ENCODE measurements at places on chromosomes 16 and 17.

DNA sequence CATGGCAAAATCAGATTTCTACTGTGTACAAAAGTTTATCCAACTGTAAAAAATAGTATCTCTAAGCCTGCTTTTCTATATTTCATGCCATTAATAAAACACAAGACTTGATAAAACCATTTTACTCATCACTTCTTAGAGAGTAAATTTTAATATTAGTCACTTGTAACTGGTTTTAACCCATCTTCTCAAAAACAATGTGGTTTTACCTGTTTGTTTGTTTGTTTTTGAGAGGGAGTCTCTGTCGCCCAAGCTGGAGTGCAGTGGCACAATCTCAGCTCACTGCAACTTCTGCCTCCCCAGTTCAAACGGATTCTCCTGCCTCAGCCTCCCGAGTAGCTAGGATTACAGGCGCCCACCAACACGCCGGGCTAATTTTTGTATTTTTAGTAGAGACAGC is 32.1 kb downstream of the UBE2G1 start:
- no peak for DNase-seq

GRCh38 chr17:35001549-35001948 is 21.2 kb downstream of the LIG3 start:
- DNase-seq: no peak

DNA sequence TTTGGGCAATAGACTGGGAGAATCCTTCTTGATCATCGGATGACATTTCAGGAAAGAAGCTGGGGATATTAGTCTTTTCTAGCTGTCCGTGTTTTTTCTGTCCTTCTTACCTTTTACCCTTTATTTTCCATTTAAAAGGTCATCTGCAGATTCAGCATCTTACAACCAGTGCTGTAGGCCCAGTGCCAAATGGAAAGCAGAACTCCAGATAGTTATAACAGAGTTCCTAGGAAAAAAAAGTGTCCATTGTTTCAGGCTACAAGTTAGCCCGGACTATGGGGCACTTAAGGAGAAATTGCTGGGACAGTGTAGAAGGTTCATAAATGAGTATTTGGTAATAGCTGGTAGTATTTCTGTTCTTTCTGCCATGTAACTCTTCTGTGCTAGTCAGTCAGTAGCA is 28.4 kb downstream of the LDHD start:
- DNase-seq: no peak

- no peak for DNase-seq
Observed at GRCh38 chr16:72068930-72069329, 5.9 kb downstream of the HPR start.

DNA sequence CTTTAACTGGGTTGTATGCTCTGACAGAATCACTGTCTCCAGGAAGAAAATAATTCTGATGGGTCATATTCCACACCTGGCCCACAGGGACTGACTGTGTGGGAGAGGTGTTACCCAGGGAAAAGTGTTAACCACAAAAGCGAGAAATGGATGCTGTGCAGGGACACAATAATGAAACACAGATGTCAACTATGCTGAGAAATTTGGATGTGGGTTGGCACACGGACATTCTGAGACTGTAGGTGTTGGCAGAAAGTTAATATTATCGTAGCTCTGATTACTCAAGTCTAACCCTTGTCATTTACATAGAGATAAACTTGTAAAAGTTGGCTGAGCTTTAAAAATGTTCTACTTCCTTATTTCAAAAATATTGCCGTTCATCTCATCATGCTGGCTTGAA is 19.6 kb downstream of the TMC5 start:
- no peak for DNase-seq

- DNase-seq: no peak
Observed at GRCh38 chr17:46964315-46965265, 14.5 kb downstream of the RPRML start.

DNA sequence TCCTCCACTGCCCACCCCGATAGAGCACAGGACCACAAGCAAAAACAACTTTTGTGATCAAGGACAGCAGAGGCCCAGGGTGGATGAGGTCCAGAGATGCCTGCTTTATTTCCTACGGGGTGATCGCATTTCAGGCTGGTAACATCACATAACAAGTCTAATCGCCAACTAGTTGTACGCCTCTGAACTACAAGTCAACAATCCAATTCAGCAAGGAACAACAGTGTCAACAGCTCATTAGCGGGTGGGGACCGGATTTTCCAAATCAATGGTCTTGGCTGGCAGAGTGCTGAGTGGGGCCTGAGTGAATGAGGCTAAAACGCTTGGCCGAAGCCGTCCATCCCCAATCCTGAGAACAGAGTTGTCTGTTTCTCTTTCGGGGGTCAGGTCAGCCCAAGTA is 17.1 kb downstream of the MRM3 start:
- DNase-seq: no peak

DNA sequence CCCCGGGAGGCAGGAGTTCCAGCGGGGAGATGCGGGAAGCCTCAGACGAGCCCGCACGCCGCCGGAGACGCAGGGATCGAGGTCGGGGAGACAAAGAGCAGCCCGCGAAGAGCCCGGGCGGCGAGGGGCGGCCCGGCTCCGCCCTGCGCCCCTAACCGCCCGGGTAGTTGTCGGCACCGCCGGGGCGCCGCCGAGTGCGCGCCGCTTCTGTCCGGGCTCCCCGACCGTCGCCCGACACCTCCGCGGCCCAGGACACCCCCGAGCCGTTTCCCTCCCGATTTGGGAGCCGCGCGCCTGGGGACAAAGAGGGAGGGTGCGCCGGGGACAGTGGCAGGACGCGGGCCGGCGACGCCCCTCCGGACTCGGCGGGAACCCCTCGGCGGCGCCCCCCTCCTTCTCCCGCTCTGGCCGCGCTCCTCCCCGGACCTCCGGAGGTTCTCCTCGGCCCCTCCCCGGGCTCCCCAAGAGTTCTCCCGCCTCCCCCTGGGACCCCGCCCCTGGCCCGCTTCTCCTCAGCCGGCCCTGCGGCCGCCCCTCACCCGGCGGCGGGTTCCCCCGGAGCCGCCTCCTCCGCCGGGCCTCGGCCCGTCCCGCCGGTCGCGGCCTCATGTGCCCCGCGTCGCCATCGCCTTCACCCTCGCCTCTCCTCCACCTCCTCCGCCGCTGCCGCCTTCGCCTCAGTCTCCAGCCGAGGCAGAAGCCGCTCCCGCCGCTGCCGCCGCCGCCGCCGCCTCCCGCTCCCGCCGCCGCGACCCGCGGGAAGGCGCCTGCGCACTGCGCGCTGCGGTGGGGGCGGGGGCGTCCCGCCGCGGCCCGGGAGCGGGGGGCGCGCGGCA is at the start of gene GJC1:
GJC1 (minus strand) TSS at position 765 of the 836 bp plus-strand sequence. CDS start 24,470 bp downstream, outside the sequence.
- no peak for DNase-seq

Measured in cortex of kidney (tissue), 1 donor.